Nephron progenitor cell (in vitro differentiated cells): ENCODE measurements at places on chromosomes 3 and 15.

DNA sequence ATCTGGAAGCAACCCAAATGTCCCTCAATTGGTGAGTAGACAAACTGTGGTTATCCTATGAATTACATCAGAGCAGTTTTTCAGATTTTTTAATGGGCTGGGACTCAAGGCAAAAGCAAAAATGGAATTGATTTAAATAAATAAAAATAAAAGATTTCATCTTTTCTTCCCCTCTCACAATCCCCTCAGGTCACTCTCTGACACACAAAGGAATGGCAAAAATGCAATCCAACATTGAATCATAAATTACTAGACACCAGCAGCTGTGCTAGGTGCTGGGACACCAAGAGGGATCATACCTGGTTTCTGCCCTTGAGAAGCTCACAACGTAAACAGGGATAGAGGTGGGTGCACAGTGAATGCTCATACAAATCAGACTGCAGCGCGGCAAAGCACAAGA lies 58.8 kb downstream of the CPN2 start:
- DNase-seq, result no peak

DNA sequence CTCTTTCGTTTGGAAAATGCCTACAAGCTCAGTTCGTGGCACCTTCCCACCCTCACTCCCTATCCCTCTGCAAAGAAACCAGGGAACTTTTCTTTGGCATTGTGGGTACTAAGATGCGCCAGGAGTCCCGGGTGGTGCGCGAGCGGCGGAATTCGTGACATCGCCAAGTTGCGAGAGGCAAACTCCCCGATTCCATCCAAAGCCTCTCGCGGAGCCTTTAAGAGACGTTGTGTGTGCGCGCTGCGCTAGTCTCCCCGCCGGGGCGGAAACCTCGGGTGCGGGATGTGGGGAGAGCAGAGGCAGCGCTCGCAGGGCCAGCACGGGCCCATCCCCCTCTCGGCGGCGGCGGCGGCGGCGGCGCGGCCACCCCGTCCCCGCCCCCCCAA lies 443 bp upstream of the NR2F2 start:
- DNase-seq, result no peak

GRCh38 chr3:95334461-95334860 lies 1271.6 kb downstream of the NSUN3 start:
- no peak for DNase-seq

DNA sequence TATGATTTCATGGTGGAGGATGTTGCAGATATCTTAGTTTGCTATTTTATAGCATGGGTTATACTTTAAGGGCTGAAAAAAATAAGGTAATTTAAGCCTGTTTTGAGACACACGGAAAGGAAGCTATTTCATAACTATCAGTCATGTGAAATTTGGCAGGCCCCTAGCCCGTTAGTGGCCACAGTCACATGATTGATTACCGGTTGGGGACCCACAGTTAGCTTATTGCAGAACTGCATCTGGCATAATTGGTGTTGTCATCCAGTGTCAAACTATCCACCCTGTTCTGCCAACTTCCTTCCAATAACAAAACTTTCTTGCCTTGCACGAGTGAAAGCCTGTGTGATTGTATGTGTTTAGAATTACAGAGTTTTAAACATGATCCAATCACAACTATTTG lies 35.2 kb downstream of the FNDC3B start:
- no peak for DNase-seq

- no peak for DNase-seq
These were observed 73.6 kb downstream of the ITGB5 start for GRCh38 chr3:124813541-124813940.

DNA sequence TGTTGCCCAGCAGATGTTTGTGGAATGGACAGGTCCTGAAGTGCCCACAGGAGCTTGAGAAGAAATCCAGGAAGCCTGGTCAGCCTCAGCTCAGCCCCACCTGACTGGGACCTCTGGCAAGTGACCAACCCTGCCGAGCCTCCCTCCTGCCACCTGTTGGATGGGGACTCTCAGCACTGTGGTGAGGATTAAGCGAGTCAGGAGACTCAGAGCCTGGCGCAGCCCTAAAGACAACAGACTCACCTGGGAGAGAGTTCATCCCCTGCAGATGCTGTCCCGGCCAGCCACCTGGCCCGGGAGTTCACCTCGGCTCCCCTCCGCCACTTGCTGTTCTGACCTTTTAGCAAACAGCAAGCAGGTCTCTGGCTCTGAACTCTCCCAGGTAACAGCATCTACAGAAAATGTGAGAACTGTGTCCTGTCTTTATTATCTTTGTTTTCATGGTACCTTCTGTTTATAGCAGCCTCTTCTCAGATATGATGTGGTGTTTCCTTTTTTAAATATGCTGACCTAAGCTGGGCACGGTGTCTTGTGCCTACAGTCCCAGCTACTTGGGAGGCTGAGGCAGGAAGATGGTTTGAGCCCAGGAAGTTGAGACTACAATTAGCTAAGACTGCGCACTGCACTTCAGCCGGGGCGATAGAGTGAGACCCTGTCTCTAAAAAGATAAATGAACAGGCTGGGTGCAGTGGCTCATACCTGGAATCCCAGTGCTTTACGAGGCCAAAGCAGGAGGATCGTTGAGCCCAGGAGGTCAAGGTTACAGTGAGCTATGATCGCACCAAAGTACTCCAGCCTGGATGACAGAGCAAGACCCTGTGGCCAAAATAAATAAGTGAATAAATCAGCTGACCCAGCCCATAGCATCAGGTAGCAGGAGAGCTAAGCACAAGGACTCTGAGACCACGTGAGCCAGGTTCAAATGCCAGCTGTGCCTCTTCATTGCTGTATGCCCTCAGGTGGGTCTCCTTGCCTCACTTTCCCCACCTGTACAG lies 32.4 kb upstream of the SLC6A6 start:
- no peak for DNase-seq

- DNase-seq, result peak; percentile 59
These were observed 741.0 kb upstream of the CBLB start for GRCh38 chr3:106609666-106610301.

- no peak for DNase-seq
These were observed 299.8 kb upstream of the CNTN4 start for GRCh38 chr3:1798711-1799405.

DNA sequence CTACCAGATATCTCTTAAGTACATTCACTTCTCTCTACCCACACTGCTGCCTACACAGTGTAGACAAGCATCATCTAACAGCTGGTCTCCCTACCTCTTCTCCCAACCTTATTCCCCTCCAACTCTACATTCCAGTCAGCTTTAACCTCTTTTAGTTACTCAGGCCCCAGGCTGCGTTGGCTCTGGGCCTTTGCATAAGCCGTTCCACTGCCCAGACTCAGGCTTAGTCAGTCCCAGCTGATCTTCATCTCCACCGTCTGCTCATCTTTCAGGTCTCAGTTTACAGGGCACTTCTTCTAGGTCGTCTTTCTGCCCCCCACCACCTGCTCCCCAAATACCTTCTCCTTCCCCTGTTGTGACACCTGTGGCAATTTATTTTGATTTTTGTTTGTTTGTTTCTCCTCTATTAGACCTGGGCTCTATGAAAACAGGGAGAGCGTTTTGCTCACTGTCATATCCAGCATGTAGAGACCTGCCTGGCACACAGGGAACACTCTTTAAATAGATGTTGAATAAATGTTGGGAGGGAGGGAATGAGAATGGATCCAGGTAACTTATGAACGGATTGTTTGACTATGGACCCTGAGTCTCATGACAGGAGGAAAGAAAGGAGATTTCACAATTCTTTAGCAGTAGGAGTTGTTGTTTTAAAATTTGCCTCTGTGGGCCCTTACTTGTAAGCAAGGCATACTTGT lies 11.1 kb downstream of the SLC27A2 start:
- DNase-seq, result no peak

GRCh38 chr15:80169768-80170357 lies 17.1 kb downstream of the FAH start:
- no peak for DNase-seq

GRCh38 chr15:49101536-49101935 lies 53.9 kb downstream of the COPS2 start:
- DNase-seq, result no peak

- DNase-seq, result no peak
These were observed 10.7 kb upstream of the DHX36 start for GRCh38 chr3:154334973-154335420.

DNA sequence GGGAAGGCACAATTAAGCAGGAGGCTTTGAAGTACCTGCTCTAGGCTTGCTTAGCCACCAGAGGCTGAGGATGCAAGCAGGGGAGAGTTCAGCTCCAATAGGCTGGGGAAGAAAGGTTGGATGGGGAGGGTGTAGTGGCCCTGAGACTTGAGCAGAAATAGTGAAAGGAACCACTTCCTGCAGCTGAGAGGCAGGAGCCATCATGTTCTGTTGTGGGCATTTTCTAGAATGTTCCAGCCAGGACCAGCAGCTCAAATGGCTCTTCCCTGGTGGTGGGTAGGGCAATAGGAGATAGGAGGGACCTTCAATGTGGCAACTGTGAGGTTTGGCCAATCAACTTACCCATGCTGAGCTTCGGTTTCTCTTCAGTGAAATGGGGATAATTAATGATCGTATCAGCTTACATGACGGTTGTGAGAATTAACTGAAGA lies 79.1 kb upstream of the CGNL1 start:
- no peak for DNase-seq

DNA sequence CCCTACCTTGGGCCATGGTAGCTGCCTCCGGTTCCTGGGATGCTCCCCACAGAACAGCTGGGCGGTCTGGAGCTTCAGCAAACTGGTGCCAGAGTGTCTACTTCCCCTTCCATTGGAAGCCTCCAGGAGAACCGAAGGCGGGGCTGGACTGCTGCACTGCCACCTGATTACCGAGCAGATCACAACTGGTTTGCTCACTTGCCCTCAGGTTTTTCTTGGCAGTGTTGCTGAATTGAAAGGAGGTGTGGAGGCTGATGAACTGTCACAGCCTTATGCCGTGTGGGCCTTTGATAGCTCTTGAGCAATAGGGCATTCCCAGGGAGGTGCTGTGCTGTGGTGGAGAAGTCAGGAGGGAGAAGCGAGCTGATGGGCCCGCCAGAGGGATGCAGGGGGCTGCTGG lies at the start of gene TGM5:
Gene TGM5 (minus strand): TSS at position 95 of the 400 bp plus-strand sequence. CDS start 79 bp downstream, at position 16.
- no peak for DNase-seq

DNA sequence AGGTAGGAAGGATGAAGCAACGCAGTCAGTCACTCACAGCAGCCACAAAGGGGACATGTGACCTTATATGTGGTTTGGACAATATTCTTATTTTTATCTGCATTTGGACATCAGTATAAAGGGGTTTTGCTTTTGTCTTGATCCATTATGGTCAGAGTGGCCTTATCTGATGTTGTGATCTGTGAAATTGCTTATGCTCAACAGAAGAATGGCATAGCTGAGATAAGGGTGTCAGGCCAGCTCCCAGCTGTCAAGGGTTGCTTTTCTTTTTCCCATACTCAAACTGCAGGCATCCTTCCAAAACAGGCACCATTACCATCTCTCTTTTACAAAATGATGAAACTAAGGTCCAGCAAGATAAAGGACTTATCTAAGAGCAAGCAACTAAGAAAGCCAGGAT lies 28.1 kb downstream of the DCLK3 start:
- DNase-seq, result no peak

DNA sequence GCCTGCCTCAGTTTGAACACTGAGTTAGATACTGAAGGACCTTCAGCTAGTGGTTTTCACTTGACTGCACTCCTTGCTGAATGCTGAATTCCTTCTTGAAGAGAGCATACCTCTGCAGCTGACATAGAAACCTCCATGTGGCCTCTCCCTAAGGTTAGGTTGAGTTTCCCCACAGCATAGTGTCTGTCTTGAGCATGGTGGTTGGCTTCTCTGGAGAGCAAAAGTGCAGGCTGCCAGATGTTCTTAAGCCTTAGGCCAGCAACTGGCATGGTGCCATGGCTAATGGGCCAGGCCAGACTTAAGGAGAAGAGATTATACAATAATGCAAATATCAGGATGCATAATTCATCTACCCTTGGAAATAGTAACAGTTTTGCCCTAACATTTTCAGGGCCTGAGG lies 545.6 kb upstream of the ZNF385D start:
- no peak for DNase-seq

- no peak for DNase-seq
These were observed 56.8 kb downstream of the ITGA11 start for GRCh38 chr15:68375191-68375631.

- no peak for DNase-seq
These were observed 35.7 kb upstream of the IGF1R start for GRCh38 chr15:98612490-98613110.

GRCh38 chr3:67292356-67293121 lies 294.4 kb downstream of the KBTBD8 start:
- no peak for DNase-seq

- DNase-seq, result no peak
These were observed 61.4 kb downstream of the ZNF609 start for GRCh38 chr15:64521726-64522164.

GRCh38 chr15:48076454-48076853 lies 44.3 kb upstream of the SLC24A5 start:
- DNase-seq, result peak; percentile 41

- DNase-seq, result no peak
These were observed 22.1 kb upstream of the IP6K2 start for GRCh38 chr3:48738926-48739616.

GRCh38 chr15:61951949-61952348 lies 108.3 kb downstream of the VPS13C start:
- DNase-seq, result no peak

- DNase-seq, result no peak
These were observed 144.2 kb downstream of the ANO10 start for GRCh38 chr3:43477600-43477999.

- no peak for DNase-seq
These were observed at the start of gene TRIM69 for GRCh38 chr15:44736181-44736765. Gene TRIM69 (plus strand): TSS chr15:44736528. CDS start chr15:44736705, 177 bp downstream.

DNA sequence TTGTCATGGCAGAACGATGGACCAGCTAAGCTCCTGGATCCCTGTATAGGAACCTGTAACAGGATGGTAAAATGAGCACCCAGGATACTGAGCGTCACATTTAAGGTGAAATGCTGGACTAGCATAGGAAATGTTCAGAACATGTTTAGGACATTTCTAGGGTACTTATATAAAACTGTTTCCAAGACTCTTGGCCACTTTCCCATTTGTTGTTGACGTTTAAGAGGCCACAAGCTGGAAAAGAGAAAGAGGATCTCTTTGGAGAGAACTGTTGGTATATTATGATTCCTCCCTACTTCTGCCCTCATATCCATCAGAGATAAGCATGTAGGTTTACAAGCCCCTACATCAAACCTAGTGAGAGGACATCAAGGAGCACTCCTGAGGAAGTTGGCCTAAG lies 57.5 kb downstream of the SCN11A start:
- no peak for DNase-seq

GRCh38 chr15:66682865-66683264 lies 19.2 kb upstream of the SMAD6 start:
- DNase-seq, result no peak

DNA sequence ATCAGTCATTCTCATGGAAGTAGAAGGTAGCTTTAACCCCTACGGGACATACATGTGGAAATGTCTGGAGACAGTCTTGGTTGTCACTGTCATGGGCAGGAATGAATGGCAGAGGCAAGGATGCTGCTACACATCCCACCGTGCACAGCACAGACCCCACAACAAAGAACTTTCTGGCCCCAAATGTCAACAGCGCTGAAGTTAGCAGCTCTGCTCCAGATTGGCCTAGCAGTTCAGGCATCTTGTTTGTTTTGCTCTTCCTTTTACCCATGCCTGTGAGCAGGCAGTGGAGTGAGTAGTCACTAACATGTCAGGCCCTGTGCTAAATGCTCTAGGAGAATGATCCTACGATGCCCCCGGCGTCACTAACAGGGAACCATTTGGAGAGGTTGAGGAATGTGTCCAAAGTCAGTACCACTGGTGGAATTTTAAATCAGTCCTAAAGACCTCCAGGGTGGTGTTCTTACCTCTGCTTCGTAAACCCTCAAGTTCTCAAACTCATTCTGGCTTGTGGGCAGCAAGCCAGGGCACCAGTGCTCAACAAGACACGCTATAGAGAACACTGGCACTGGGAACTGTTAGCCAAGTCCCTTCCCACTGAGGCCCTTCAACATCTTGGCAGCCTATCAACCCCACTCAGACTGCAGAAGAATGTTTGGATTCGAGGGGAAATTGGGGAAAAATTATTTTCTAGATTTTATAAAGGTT lies 142.2 kb downstream of the FOXP1 start:
- DNase-seq, result no peak
